ENCODE measurements at places on chromosomes 4 and X.

- H3K4me3 ChIP-seq, result no peak overlapping the region
- H3K27me3 ChIP-seq, result no peaks in the 10 kb centered on the region
- H3K27ac ChIP-seq, result no peak overlapping the region
These were observed 35.4 kb downstream of the RBBP7 start for GRCh38 chrX:16834806-16835205.

GRCh38 chr4:121168446-121169281 lies 4.5 kb upstream of the TNIP3 start:
- no peaks in the 10 kb centered on the region for H3K36me3 ChIP-seq
- peaks cover 3% of the 10 kb centered on the region for H3K4me1 ChIP-seq
- H3K4me3 ChIP-seq, result no peak overlapping the region
- H3K27me3 ChIP-seq, result no peaks in the 10 kb centered on the region

- H3K4me1 ChIP-seq, result no peaks in the 10 kb centered on the region
- no peak overlapping the region for H3K27ac ChIP-seq
- no peaks in the 10 kb centered on the region for H3K36me3 ChIP-seq
- no peak overlapping the region for H3K4me3 ChIP-seq
- DNase-seq, result no peak
These were observed 275.9 kb upstream of the HAND2 start for GRCh38 chr4:173805884-173806283.

- no peak overlapping the region for H3K4me3 ChIP-seq
- H3K27me3 ChIP-seq, result no peaks in the 10 kb centered on the region
- DNase-seq, result no peak
- no peaks in the 10 kb centered on the region for H3K36me3 ChIP-seq
- H3K4me1 ChIP-seq, result no peaks in the 10 kb centered on the region
These were observed 281.7 kb upstream of the PITX2 start for GRCh38 chr4:110904435-110905065.

- DNase-seq, result no peak
- H3K27me3 ChIP-seq, result no peaks in the 10 kb centered on the region
- H3K4me3 ChIP-seq, result no peak overlapping the region
- no peak overlapping the region for H3K27ac ChIP-seq
- no peaks in the 10 kb centered on the region for H3K36me3 ChIP-seq
These were observed 137.0 kb upstream of the ELOVL6 start for GRCh38 chr4:110335399-110335798.

DNA sequence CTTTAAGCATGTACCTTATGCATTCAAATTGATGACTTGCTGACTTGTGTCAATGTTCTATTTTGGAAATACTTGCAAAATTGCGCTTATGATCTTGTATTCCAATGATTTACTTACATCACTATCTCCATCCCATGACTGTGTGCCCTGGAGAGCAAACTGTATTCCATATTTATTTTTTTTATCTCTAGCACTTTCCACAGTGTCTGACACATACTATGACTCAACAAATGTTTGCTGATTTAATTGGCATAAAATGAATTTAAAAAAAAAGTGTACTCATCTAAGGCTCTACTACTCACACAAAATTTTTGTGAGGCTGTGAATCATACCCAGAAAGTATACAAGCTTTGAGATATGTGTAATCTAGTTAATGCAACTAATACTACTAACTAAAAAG lies 1066.8 kb upstream of the ADGRL3 start:
- H3K4me1 ChIP-seq, result peaks cover 16% of the 10 kb centered on the region
- no peaks in the 10 kb centered on the region for H3K36me3 ChIP-seq
- no peak for DNase-seq
- no peak overlapping the region for H3K4me3 ChIP-seq
- no peak overlapping the region for H3K27ac ChIP-seq

- H3K36me3 ChIP-seq, result no peaks in the 10 kb centered on the region
- H3K4me3 ChIP-seq, result no peak overlapping the region
- no peak for DNase-seq
- no peaks in the 10 kb centered on the region for H3K27me3 ChIP-seq
- no peak overlapping the region for H3K27ac ChIP-seq
- peaks cover 2% of the 10 kb centered on the region for H3K4me1 ChIP-seq
These were observed 343.5 kb downstream of the RAPGEF2 start for GRCh38 chr4:159446266-159446976.

- H3K36me3 ChIP-seq, result no peaks in the 10 kb centered on the region
- no peaks in the 10 kb centered on the region for H3K27me3 ChIP-seq
- no peaks in the 10 kb centered on the region for H3K4me1 ChIP-seq
- H3K4me3 ChIP-seq, result no peak overlapping the region
These were observed 173.2 kb downstream of the CBLL2 start for GRCh38 chrX:22445880-22446279.

DNA sequence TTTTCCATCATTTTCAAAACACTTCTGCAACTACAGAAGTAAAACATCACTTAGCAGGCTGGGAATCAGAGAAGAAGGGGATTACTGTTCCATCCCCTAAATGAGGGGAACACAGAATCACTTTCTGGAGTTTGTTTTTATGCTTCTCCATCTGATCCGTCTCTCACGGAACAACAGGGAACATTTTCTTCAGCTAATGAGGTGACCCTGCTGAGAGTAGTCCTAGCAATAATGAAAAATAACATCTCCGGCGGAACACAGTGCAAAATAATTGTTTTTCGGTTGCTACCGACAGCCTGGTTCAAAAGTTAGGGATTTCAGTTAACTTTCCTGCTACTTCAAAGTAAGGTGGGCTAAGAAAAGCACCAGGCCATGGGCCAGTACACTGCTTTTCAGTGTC lies 322.9 kb downstream of the UNC5C start:
- no peaks in the 10 kb centered on the region for H3K27me3 ChIP-seq
- no peak overlapping the region for H3K4me3 ChIP-seq
- no peak overlapping the region for H3K27ac ChIP-seq
- no peaks in the 10 kb centered on the region for H3K4me1 ChIP-seq
- no peaks in the 10 kb centered on the region for H3K36me3 ChIP-seq

DNA sequence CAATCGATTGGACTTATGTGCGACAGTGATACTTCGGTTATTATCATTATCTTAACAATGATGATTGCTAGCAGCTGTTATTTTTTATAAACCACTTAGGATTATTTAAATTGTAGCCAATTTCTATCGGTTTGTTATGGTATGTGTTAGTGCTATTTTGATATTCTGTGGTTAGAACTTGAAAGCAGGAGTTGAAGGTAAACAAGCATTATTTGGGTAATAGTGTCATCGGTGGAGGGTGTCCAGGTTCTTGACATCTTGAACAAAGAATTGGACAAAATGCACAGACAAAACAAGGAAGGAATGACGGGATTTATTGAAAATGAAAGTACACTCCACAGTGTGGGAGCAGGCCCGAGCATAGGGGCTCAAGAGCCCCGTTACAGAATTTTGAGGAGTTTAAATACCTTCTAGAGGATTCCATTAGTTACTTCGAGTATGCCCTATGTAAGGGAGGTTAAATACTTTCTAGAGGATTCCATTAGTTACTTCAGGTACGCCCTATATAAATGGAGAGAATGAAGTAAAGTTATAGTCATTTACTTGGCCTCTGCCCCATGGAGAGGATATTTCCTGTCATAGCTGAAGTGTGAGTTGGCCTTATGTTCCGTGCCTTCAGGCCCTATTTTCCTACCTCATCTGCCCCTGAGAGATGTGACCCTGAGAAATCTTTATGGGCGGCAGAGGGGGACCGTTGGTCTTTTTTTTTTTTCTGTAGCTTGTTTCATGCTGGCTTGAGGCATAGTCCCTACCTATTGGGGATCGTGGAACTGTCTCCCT lies 13.1 kb downstream of the MOB1B start:
- H3K4me3 ChIP-seq, result peak overlapping the region; percentile 17
- H3K27me3 ChIP-seq, result no peaks in the 10 kb centered on the region
- H3K27ac ChIP-seq, result peak overlapping the region; percentile 68
- H3K36me3 ChIP-seq, result no peaks in the 10 kb centered on the region

DNA sequence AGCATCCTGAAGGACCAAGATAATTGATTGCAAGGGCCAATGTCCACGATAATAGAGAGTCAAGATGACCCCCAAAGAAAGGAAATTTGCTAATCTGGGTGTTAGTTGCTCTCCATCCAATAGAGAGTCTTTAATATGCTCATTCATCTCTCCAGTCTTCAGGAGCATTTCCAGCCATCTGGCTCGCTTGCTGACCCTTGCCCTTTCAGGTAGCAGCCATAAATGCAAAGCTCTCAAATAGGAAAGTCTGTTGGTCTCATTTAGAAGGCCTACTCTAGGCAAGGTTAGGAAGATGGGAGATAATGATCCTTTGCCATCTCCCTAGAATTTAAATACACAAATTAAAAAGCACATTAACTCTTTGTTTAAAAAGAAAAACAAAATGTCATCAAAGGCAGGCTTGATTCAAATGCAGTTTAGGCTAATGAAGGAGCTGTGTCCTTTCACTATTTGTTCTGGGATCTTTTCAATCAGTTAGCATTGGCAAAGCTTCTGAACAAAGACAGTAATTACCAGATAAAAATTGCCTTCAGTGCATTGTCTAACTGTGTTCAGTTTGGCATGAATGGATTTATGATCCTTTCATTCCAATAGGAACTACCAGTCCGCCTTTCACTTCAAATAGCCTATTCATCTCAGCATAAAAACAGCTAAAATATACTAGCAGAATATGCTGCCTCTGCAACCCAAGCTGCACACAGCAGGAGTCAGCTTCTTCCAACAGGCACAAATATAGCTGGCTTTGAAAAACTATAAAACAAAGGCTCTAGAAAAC lies 49.6 kb upstream of the ATXN3L start:
- no peak overlapping the region for H3K27ac ChIP-seq
- no peak overlapping the region for H3K4me3 ChIP-seq
- no peak for DNase-seq
- no peaks in the 10 kb centered on the region for H3K36me3 ChIP-seq
- no peaks in the 10 kb centered on the region for H3K27me3 ChIP-seq
- H3K4me1 ChIP-seq, result peaks cover 3% of the 10 kb centered on the region

- no peak overlapping the region for H3K27ac ChIP-seq
- H3K36me3 ChIP-seq, result no peaks in the 10 kb centered on the region
- H3K4me3 ChIP-seq, result no peak overlapping the region
- no peaks in the 10 kb centered on the region for H3K27me3 ChIP-seq
These were observed 81.8 kb upstream of the WDR1 start for GRCh38 chr4:10198365-10198764.

GRCh38 chr4:67483868-67484602 lies 61.3 kb downstream of the CENPC start:
- H3K27me3 ChIP-seq, result no peaks in the 10 kb centered on the region
- H3K4me1 ChIP-seq, result no peaks in the 10 kb centered on the region
- H3K27ac ChIP-seq, result no peak overlapping the region

DNA sequence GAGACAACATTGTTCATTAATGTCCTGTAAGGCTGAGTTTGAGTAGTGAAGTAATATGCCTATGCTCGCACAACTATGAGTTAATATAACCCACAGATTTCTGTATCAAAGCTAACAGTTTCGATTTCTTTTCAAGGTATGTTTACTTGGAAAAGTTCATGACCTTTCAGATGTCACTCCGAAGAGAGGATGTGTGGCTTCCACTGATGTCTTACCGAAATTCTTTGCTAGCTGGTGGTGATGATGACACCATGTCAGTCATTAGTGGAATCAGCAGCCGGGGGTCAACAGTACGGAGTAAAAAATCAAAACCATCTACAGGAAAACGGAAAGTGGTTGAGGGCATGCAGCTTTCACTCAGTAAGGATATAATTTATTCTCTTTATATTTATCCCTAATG lies 124.9 kb downstream of the STAG2 start:
- no peak overlapping the region for H3K27ac ChIP-seq
- no peaks in the 10 kb centered on the region for H3K4me1 ChIP-seq
- no peak overlapping the region for H3K4me3 ChIP-seq
- H3K27me3 ChIP-seq, result no peaks in the 10 kb centered on the region
- H3K36me3 ChIP-seq, result peaks cover 59% of the 10 kb centered on the region
- DNase-seq, result no peak

- no peaks in the 10 kb centered on the region for H3K36me3 ChIP-seq
- H3K4me1 ChIP-seq, result peaks cover 20% of the 10 kb centered on the region
- no peaks in the 10 kb centered on the region for H3K27me3 ChIP-seq
- peak; percentile 64 for DNase-seq
- no peak overlapping the region for H3K4me3 ChIP-seq
These were observed 47.7 kb downstream of the DDX3X start for GRCh38 chrX:41381685-41382084.

DNA sequence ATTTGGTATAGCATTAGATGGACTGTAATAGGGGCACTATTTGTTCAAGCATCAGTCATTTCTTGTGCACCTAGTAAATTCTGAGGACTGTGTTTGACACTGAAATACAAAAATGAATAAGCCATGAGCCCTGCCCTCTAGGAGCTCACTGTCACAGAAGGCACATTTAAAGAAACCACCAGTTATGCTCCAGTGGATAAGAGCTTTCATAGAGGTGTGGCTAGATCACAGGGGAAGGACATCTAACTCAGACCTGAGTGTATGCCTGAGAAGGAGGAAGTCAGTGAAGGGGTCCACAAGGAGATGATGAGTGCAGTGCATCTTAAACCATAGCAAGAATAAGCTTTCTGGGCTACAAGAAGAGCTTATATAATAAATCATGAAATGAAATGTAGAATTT lies 40.1 kb downstream of the BTC start:
- no peaks in the 10 kb centered on the region for H3K36me3 ChIP-seq
- H3K27me3 ChIP-seq, result no peaks in the 10 kb centered on the region
- H3K4me1 ChIP-seq, result no peaks in the 10 kb centered on the region
- no peak overlapping the region for H3K27ac ChIP-seq

- DNase-seq, result no peak
- no peak overlapping the region for H3K4me3 ChIP-seq
These were observed 134.6 kb downstream of the KDM6A start for GRCh38 chrX:45007598-45007997.

DNA sequence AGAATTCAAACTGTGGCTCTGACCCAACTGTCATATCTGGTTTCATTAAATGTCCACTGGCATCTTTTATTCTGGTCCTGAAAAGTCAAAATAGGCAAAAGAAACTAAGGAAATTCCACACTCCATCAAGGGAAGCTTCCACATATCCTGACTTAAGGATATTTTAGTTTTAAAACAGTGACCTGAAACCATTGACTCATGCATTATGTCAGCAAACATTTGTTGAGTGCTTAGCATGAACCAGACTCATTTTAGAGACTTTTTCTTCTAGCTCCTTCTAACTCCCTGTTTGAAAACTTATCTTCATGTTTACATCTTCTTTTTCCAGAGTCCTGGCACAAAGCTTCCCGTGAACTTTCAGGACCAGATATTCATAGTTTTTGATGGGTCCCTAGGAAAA lies 6.9 kb upstream of the CXCL1 start:
- H3K36me3 ChIP-seq, result no peaks in the 10 kb centered on the region
- DNase-seq, result no peak
- no peak overlapping the region for H3K27ac ChIP-seq
- no peaks in the 10 kb centered on the region for H3K27me3 ChIP-seq
- H3K4me1 ChIP-seq, result peaks cover 13% of the 10 kb centered on the region

DNA sequence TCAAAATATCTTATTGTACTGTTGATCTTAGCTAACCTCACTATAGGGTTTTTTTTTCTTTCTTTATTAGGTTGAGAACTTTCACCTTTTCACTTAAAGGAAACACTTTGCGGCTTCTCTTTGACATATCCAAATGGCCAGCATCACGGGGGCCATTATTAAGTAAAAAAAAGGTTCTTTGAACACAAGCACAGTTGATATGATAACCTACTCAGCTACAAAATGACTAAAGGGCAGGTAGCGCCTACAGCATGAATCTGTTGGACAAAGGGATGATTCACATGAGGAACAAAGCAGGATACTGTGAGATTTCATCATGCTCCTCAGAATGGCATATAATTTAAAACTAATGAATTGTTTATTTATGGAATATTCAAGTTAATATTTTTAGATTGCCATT lies 119.6 kb downstream of the CCSER1 start:
- H3K4me3 ChIP-seq, result no peak overlapping the region
- H3K36me3 ChIP-seq, result no peaks in the 10 kb centered on the region
- H3K27ac ChIP-seq, result no peak overlapping the region
- H3K27me3 ChIP-seq, result no peaks in the 10 kb centered on the region
- no peak for DNase-seq

- no peaks in the 10 kb centered on the region for H3K36me3 ChIP-seq
- no peaks in the 10 kb centered on the region for H3K27me3 ChIP-seq
- no peak overlapping the region for H3K27ac ChIP-seq
- no peaks in the 10 kb centered on the region for H3K4me1 ChIP-seq
These were observed 135.4 kb downstream of the HMX1 start for GRCh38 chr4:8736090-8736825.

Measured in RWPE2 (cell line).